HFFc6 (cell line): ENCODE measurements at places on chromosomes 1 and 21. TPM values are rescaled to one million over a fixed set of nuclear protein-coding genes. Genes with fewer than 3 reads are reported as not detected.

The MEGF6 gene
- 20.5 to 37.1 TPM (median 29.9 TPM) in 3 replicates for total RNA-seq

The CHIA gene
- not detected in 3 replicates for total RNA-seq

The RALGPS2 gene
- 37.7 and 43.1 TPM in 2 replicates for total RNA-seq

The AMPD1 gene
- not detected in 3 replicates for total RNA-seq

The OR14K1 gene
- total RNA-seq, result not detected in 3 replicates

The AGMAT gene
- 0.14 TPM in 1 of 3 replicates, not detected in the others for total RNA-seq

The IVNS1ABP gene
- 34.1 and 51.2 TPM in 2 replicates for total RNA-seq

The TP53BP2 gene
- total RNA-seq, result 26.5 to 31.8 TPM (median 28.5 TPM) in 3 replicates

The TUFT1 gene
- total RNA-seq, result 6.5 to 24.2 TPM (median 20.8 TPM) in 3 replicates

The ACAP3 gene
- 43.8 to 53.7 TPM (median 49.0 TPM) in 3 replicates for total RNA-seq

The CYP4B1 gene
- not detected in 3 replicates for total RNA-seq

The HES3 gene
- not detected in 2 replicates for total RNA-seq

The COL8A2 gene
- 2.2 to 6.3 TPM (median 6.0 TPM) in 3 replicates for total RNA-seq

- no peak for DNase-seq
Observed at GRCh38 chr1:203335503-203335902, 15.4 kb downstream of the FMOD start.

GRCh38 chr1:3336641-3337630, 117.5 kb upstream of the ARHGEF16 start:
- no peak for DNase-seq

DNA sequence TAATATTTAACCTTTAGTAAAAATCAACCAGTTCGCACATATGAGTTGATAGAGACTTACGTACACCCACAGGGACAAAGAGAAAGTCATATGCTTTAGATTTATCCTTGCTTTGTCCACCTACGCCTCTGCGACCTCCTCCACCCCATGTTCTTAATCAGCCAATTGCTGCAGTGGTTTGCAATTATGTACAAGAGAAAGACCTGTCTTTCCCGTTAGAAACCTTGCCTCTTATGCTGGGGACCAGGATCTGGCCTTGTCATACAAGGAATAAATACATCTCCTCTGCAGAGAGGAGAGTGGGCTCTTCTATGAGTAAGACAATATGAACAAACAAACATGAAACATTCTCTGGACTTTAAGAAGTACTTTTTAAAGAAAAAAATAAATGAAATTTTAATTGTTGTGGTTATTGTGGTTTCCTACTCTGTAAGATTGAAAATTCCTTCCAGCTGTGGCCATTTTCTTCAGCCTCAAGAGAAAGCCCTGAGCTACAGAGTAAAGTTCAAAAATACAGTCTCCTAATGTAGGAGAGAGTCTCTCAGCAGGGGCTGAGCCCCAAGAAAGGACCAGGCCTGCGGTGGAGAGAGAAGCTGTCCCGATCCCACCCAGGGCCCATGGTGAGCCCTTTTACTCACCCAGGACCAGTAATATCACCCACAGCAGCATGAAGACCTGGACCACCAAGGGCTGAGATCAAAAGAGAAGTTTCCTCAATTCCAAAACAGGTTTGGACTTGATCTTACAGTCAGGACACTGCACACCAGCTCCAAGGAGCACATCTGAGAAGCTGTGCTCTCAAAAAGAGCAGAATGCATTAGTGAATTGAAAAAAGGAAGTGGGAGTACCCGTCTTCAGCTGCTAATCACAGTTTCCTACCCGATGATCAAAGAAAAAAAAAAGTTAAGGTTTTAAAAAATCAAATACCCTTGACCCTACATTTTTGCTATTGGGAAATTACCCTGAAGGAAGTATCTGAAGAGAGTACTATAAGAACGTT, at the start of gene FCRL5:
FCRL5 (minus strand) TSS at position 822 of the 1,000 bp plus-strand sequence; CDS start at position 669, 153 bp downstream.
- DNase-seq, result no peak

GRCh38 chr1:16430606-16431005, 6.6 kb downstream of the SPATA21 start:
- DNase-seq, result no peak

- no peak for DNase-seq
Observed at GRCh38 chr1:18263547-18264120, 156.0 kb downstream of the IGSF21 start.

- no peak for DNase-seq
Observed at GRCh38 chr1:119929643-119930315, 33.5 kb upstream of the ADAM30 start.

DNA sequence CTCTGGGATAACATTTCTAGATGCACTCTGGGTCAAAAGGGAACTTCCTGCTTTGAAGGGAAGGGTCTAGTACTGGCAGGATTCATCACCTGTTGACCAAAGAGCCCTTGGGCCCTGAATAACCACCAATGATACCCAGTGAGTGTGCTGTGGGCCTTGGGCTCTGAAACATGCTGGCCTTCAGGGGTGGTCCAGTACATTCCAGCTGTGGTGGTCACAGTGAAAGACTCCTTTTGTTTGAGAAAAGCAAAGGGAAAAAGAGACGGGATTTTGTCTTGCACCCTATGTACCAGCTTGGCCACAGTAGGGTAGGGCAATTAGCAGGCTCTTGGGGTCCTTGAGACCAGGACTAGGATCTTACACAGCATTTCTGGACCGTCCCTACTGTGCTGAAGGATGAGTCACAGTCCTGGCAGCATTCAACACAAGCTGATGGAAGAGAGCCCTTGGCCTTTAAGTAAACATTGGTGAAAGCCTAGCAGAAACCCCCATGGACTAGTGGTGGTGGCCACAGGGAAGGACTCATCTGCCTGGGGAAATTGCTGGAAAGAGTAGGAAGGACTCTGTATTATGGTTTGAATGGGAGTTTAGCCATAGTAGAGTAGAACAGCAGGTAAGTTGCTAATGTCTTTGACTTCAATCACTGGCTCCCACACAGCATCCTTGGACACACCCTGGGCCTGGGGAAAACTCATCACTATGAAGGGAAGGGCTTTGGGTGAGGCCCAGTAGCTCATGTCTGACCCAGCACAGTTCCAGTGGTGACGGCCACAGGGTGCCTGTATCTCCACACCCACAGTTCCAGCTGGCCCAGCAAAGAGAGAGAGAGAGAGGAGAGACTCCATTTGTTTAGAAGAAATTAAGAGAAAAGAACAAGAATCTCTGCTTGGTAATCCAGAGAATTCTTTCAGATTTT, 87.5 kb downstream of the COL24A1 start:
- no peak for DNase-seq

GRCh38 chr1:177969825-177970371, at the start of gene SEC16B:
Gene SEC16B (minus strand): TSS chr1:177970058. CDS start chr1:177967981, 2,077 bp downstream.
- DNase-seq, result no peak

GRCh38 chr1:181077576-181078242, 10.8 kb upstream of the IER5 start:
- DNase-seq, result peak; percentile 43

GRCh38 chr1:201883786-201884185, 4.9 kb upstream of the SHISA4 start:
- DNase-seq, result no peak

DNA sequence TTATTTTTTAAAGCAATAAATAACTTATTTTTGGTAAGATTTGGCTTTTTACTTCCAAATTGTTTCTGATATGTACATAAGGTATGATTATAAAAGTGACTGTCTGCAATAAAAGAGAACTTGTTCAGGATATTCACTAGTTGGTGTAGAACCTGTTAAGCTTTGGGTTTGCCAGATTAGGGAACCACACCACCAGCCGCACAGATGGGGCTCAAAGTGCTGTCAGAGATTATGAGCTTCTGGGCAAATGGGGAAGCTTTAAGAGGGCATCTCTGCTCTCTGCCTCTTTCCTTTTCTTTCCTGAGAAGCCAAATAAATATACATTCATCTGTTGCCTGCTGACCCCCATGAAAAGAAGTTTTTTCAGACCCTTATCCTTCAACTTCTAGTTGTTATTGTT, 25.4 kb downstream of the IVNS1ABP start:
- no peak for DNase-seq

GRCh38 chr1:54172614-54173599, 20.1 kb upstream of the CDCP2 start:
- DNase-seq, result no peak

DNA sequence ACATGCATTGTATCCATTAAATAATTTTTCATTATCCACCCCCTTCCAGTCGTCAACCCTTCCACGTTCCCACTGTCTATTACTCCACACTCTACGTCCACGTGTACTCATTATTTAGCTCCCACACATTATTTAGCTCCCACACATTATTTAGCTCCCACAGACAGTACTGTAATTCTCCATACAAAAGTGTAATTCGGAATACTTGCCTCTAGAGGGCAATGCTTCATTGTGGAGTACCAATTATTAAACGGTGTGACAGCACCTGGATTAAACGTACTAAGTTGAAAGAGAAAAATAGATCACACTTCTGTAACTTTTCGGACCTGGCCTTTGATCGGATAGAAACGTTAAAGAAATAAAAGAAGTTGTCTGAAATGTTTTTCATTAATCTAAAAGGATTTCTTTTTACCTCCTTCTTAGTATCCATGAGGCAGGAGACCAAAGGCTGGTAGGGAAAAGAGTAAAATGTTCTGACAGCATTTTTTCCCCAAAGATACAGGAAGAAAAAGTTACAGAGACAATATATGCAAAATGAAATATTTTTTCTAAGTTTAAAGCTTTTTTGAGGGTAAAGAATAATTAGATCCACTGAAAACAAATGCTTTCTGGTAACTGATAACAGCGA, 99.2 kb downstream of the LHX8 start:
- DNase-seq, result peak; percentile 10

DNA sequence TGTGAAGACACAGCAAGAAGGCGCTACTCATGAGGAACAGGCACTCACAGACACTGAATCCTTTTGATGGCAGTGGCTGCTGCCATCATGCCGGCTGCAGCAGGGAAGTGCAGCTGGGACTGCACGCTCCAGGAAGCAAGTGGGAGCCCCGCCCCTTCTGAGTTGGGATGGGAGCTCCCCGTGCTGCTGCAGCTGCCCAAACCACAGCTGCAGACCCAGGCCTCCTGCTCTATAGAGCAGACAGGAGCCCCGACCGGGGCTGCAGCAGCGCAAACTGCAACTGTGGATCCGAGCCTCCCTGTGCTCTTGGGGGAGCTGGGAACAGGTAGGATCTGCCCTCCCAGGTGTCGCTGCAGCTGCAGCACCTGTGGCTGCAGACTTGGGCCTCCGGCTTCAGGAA, 65.2 kb upstream of the MARK1 start:
- DNase-seq, result no peak

- DNase-seq, result no peak
Observed at GRCh38 chr21:35408401-35408800, 359.3 kb upstream of the RUNX1 start.

DNA sequence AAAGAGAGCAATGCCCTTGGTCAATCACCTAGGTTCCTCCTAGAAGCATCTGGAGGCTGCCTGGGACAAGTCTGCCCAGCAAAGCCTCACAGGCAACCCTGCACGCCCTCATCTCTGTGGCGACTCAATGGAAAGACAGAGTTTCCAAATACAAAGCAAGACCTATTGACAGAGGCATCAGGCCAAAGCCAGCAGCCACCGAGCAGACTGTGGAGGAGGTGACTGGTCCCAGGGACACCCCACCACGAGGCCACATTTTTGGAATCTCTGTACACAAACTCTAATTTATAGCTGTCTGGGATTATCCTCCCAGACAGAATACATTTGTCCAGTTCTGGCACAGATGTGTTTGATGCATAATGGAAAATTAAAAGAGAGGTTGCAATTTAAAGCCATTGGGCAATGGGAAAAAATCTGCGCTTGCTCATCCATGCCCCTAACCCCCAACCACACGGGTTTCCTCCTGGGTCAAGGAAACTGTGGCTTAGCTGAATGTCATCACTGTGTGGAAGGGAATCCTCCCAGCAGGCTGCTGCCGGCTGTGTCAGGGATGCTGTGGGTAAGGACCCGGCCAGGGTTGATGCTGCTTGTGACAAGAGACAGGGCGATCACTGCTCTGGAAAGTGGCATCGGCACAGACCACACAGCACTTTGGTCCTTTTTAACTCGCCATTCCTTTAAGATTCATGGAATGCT, 14.3 kb downstream of the TSPAN2 start:
- no peak for DNase-seq

GRCh38 chr1:61978796-61979195, 215.9 kb upstream of the L1TD1 start:
- DNase-seq, result no peak

GRCh38 chr1:108962681-108963051, 618 bp downstream of the CLCC1 start:
- no peak for DNase-seq
